NCI-H2227 treated with DMSO at 0.1 percent for 48 hours (cell line): ENCODE measurements at places on chromosomes 12 and 14.
A peak's percentile ranks its signal among the peaks of the same experiment; 100 is the strongest.

GRCh38 chr12:19220852-19221466, 91.4 kb downstream of the PLEKHA5 start:
- no peak for DNase-seq

- DNase-seq, result no peak
Measured at GRCh38 chr12:84502907-84503787, 409.5 kb downstream of the SLC6A15 start.

- no peak for DNase-seq
Measured at GRCh38 chr12:98057701-98058100, 457.7 kb upstream of the TMPO start.

DNA sequence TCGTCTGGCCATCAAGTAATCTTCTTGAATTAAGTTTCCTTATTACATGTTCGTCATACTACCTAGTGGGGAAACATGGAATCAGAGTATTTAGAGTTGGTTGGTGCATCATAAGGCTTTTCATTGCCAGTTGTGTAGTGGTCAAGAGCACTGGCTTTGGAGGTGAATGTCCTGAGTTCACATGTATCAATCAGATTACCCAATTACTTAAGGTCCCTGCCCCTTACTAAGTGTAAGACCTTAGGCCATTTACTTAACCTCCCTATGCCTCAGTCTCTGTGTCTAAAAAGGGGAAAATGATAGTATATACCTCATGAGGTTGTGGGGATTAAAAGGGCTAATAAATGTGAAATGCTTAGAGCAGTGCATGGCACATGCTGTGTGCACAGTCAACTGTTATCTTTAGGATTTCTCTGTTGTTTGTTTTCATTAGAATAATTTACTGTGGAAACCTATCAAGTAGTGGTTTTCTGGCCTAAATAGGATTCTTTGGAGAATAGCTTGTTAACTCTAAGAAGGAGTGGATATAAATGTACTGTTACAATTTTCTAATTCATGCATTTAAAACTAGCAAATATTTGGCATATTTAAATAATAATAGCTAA, 27.0 kb downstream of the MSRB3 start:
- no peak for DNase-seq

DNA sequence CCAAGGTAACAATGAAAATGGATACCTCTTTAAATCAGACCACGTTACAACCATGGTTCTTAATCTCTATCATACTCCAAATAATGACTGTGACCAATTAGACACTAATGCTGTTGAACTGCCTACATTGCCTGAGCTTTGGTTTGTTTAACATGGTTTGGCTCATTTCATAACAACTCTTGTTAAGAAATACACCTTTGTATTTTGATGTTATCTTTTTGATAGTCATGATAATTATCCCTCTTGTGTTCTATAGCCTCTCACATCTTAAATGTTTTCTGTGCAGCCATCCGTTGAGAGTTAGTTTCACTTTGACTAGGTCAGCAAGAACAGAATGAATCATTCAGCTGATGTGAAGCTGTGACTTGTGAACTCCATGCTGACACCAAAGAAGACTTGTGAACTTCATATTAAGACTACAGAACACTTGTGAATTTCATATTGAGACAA, 75.5 kb upstream of the RERGL start:
- peak; percentile 15 for DNase-seq

- no peak for DNase-seq
Measured at GRCh38 chr14:74988131-74988530, 14.6 kb upstream of the EIF2B2 start.

GRCh38 chr12:96238336-96239047, 44.3 kb downstream of the ELK3 start:
- no peak for DNase-seq

GRCh38 chr14:22871224-22872032, at the start of gene LRP10:
Gene LRP10, plus strand, starts transcription at chr14:22871740. Its CDS starts 564 bp downstream, at chr14:22872304.
- DNase-seq, result peak; percentile 37

DNA sequence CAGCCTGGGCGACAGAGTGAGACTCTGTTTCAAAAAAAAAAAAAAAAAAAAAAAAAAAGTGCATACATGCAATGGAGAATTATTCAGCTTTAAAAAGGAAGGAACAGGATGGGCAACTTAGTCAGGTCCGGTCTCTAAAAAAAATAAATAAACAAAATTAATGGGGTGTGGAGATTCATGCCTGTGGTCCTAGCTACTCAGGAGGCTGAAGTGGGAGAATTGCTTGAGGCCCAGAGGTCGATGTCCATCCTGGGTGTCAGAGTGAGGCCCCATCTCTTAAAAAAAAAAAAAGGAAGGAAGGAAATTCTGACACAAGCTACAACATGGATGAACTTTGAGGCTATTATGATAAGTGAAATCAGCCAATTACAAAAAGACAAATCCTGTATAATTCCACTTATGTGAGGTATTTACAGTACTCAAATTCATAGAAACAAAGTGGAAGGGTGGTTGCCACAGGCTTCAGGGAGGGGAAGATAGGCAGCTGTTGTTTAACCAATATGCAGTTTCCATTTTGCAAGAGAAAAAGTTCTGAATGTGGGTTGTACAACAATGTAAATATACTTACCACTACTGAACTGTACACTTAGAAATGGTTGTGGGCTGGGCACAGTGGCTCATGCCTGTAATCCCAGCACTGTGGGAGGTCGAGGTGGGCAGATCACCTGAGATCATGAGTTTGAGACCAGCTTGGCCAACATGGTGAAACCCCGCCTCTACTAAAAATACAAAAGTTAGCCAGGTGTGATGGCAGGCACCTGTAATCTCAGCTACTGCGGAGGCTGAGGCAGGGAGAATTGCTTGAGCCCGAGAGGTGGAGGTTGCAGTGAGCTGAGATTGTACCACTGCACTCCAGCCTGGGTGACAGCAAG, 12.3 kb upstream of the APOF start:
- no peak for DNase-seq
